ENCODE measurements at places on chromosomes 16 and 17.
A peak's percentile ranks its signal among the peaks of the same experiment; 100 is the strongest.

GRCh38 chr17:76458580-76459490 lies 5.9 kb upstream of the UBE2O start:
- DNase-seq = peak; percentile 24

GRCh38 chr17:73936908-73937627 lies 266.4 kb upstream of the RPL38 start:
- DNase-seq = no peak

DNA sequence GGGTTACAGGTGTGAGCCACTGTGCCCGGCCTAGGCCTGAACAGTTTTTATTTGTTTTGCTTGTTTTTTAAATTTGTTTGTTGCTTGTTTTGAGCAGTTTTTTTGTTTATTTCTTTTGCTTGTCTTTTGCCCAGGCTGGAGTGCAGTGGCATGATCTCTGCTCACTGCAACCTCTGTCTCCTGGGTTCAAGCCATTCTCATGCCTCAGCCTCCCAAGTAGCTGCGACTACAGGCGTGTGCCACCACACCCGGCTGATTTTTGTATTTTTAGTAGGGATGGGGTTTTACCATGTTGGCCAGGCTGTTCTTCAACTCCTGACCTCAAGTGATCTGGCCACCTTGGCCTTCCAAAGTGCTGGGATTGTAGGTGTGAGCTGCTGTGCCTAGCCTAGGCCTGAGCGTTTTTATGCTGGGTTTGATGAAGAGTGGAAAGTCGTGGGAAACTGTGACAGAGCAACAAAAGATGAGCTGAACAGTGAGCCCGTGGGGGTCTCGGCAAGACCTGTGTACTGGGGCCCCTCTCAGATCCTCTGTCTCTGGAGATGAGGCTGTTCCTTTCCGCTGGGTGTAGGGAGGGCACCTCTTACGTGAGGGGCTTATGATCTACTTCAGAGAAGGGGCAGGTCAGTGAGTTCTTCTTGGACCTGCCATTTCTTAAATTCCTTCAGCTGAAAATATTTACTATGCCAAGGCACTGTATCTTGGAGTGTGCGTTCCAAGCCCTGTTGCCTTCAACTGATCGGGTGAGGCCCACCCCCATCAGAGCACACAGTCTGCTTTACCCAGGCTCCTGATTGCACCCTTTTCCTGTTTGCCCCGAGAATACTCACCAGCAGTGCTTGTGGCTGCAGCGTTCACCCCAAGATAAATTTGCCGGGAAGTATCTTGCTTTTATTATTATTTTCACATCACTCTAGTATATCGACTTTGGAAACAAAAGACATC lies 322.1 kb downstream of the SEC14L1 start:
- DNase-seq = no peak

- DNase-seq = no peak
Measured at GRCh38 chr16:89084814-89085612, 8.6 kb upstream of the ACSF3 start.

DNA sequence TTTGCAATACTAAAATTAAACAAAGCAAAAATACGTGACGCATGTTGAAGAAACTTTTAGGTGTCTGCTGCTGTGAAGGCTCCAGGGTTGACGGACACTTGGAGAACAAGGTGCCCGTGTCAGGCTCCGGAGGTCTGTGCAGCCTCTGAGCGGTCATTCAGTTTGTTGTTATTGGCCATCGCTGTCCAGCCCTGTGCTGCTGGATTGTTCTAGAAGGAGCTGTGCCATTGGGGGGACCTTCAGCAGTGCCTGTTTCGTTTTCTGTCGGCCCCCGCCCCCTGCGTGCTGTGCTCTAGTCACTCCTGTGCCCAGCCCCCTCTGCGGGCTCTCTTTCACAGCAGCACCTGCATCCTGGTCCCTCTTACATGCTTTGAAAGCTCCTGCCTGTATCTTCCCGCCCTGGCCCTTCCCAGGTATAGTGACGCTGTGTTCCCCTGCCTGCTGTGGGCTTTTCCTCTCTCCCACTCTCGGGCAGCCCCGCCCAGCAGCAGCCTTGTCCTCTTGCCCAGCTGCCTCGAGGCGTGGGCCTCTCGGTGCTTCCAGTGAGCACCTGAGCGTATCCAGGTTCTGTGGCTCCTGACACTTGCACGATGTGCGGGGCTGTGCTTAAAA lies 50.7 kb downstream of the RNF213 start:
- DNase-seq = no peak

DNA sequence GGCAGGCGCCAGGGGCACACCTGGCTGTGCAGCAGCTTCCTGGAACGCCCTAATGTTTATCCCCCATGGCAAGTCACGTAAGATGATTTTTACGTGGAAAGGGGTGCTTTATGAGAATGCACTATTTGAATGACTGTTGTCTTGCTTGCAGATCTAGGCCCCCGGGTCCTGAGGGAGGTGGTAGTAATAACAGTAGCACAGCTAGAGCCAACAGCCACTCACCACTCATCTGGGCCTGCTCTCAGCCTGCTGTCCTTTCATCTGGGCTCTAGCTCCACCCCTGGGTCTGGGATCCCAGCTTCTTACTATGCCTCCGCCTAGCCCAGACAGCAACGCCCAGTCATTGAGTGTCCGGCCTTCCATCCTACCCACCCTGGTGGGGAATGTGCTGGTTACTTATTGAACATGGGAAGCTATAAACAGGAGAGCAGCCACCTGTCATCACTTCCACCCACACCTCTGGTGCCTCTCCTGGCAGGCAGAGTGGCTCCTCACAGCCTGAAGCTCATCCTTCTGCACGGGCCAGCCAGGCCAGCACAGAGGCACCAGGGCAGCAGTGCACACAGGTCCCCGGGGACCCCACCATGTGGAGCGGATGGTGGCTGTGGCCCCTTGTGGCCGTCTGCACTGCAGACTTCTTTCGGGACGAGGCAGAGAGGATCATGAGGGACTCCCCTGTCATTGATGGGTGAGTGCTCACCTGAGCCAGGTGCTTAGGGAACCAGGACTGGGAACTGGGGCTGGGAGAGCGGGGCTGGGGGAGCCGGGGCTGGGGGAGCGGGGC lies 16.6 kb downstream of the DPEP1 start:
- no peak for DNase-seq

Measured in smooth muscle cell of the brain vasculature (primary cell).